ENCODE measurements at places on chromosomes 1 and 21.

GRCh38 chr1:95415146-95415545, 181.1 kb downstream of the RWDD3 start:
- no peak for DNase-seq

DNA sequence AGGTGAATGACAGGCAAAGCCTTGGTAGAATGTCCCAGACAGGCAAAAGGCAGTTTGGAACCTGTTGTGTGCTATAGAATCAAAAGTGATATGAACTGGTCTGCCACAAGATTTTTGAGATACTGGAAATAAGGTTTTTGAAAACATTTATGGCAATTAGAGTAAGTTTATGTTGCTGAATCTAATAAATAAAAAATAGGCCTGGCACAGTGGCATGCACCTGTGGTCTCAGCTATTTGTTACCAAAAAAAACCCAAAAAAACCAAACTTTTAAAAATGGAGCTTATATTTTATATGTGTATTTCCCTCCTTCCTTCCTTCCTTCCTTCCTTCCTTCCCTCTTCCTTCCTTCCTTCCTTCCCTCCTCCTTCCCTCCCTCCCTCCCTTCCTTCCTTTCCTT, 76.4 kb upstream of the ARTN start:
- DNase-seq, result no peak

DNA sequence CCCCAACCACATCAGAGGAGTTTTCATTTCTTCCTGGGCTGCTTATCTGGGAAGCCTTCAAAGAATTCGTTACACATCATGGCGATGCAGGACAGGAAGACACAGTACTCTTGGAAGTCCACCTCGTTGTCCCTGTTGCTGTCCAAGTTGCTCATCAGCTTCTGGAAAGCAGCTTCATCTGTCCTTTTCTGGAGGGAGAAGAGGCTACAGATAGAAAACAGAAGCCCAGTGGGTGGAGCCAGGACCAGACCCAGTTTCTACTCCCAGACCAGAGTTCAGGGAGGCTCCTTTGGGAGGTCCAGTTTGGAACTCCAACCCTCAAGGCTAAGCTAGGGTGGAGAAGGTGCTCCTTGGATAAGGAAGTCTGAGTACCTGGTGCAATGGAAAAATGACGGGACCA, 1.9 kb downstream of the S100A4 start:
- no peak for DNase-seq

DNA sequence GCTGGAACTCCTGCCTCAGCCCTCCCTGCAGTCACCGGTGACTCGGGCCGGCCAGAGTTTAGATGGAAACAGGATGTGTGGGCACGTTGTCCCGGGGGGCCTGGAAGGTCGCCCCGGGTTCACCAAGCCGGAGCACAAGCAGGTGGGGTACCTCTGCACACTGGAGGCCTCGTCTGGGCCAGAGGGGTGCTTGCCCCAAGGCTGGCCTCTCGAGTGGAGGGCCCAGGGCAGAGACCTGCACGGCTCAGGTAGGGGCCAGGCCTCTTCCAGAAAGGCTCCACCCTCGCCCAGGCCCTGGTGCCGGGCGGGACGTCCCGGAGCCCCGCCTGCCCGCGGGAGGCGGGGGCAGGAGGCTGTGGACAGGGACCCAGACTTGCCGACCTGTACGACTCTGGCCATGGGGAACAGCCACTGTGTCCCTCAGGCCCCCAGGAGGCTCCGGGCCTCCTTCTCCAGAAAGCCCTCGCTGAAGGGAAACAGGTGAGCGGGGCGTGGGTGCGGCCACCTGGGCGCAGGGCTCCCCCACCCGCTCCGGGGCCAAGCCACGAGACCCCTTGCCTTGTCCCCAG, at the start of gene PLEKHN1:
Gene PLEKHN1 (plus strand): TSS at position 348 of the 569 bp plus-strand sequence. CDS start 50 bp downstream, at position 398.
- peak; percentile 70 for DNase-seq

- DNase-seq, result peak; percentile 97
These were observed at the start of gene SNIP1 for GRCh38 chr1:37553927-37554808. SNIP1 (minus strand) TSS chr1:37554293; CDS start chr1:37554229, 64 bp downstream.

Measured in AG08396 (cell line).